ENCODE measurements at places on chromosomes 16 and 17.

DNA sequence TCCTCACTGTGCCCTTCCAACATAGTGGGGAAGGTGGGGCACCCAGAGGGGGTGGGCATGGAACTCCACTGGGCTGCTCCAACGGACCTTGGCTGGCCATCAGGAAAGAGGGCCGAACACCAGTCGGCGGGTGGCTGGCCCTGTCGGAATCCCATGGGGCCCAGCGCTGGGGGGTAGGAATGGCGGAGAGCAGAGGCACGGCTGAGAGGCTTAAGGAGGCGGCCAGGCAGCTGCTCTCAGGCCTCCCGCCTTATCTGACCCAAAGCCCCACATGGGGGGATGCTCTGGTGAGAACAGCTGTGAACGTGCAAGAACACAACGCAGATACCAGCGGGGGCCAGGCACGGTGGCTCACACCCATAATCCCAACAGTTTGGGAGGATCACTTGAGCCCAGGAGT is 4.4 kb upstream of the MYO1C start:
- no peak for DNase-seq

DNA sequence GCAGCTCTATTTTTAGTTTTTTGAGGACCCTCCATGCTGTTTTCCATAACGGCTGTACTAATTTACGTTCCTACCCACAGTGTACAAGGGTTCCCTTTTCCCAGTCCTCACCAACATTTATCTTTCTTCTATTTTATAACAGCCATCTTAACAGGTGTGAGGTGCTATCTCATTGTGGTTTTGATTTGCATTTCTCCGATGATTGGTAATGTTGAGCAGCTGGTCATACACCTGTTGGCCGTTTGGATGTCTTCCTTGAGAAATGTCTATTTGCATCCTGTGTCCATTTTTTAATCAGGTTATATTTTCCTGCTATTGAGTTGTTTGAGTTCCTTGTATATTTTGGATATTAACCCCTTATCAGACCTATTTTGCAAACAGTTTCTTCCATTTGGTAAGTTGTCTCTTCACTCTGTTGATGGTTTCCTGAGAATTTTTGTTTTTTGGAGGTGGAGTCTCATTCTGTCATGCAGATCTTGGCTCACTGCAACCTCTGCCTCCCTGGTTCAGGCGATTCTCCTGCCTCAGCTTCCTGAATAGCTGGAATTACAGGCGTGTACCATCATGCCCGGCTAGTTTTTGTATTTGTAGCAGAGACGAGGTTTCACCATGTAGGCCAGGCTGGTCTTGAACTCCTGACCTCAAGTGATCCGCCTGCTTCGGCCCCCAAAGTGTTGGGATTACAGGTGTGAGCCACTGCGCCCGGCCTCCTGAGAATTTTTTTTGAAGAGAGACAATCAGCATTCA is 279.6 kb downstream of the SNX29 start:
- no peak for DNase-seq

- no peak for DNase-seq
Measured at GRCh38 chr16:28592511-28592910, 4.3 kb downstream of the SULT1A2 start.

DNA sequence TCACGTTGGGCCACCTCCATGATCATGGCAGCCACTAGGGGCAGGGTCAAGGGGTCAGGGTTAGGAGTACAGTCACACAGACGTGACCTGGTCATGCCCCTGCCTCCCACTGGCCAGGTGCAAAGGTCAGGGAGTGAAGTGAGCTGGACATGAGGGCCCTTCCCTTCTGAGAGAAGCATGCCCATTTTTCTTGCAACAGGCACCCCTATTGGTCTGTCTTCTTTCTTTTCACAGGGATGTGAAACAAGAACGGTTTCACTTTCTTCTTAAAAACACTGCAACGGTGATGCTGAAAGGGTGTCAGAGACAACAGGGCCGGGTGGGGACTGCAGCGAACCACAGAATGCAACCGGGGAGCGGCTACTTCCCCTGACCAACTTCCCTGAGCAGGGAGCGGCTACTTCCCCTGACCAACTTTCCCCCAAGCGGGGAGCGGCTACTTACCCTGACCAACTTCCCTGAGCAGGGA is 52.1 kb upstream of the DOC2B start:
- DNase-seq, result no peak

- no peak for DNase-seq
Measured at GRCh38 chr17:66450008-66450851, 147.8 kb downstream of the PRKCA start.

DNA sequence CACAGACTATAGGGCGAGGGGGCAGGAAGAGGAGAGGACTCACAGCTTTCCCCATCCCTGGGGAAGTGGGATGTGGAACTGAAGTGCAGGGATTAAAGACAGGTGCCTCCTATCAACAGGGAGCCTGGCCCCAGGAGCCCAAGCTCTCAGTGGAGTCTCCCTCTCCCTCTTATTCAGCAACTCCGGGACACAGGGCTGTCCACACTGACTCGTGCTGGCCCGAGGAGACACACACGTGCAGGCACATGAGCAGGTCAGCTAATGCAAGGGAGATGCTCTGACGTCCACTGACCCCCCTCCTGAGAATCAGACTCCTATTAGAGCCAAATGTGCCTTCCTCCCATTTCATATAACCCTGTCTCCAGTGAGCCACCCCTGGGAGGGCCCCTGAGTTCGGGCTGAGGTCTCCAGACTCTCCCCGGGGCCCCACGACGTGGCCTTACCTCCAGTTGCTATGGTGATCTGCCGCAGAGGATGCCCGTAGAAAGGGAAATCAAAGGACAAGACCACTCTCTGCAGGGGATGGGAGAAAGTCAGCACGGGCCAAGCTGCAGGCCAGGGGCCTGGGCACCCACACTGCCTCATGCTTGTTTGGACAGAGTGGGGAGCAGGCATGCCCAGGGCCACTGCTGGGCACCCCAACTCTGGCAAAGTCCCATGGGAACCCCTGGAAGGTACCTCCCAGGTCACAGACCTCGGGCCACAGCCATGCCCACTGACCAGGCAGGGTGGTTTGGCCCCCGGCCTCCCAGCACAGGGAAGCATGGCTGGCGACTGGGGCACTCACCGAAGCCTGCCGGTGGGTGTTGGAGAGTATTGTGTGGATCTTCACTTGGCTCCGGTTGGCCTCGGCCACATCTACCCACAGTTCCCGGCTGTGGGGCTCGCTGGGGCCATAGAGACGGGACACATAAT is 42.7 kb downstream of the PLXDC1 start:
- DNase-seq, result no peak

DNA sequence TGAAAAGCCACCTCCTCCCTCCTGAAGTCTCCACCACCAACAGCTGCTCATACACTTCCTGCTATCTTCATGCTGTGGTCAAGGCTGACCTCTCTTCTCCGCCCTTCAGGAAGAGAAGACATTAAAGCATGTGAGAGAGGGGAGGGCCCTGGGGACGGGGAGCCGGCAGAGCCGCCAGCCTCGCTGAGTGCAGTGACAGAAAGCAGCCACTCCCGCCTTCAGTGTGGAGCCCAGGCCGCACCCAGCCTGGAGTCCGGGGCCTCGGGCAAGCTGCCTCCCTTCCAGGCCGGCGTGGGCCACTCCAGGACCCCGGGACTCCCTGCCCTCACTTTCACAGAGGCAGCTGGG is 94.7 kb upstream of the TNRC6C start:
- no peak for DNase-seq

DNA sequence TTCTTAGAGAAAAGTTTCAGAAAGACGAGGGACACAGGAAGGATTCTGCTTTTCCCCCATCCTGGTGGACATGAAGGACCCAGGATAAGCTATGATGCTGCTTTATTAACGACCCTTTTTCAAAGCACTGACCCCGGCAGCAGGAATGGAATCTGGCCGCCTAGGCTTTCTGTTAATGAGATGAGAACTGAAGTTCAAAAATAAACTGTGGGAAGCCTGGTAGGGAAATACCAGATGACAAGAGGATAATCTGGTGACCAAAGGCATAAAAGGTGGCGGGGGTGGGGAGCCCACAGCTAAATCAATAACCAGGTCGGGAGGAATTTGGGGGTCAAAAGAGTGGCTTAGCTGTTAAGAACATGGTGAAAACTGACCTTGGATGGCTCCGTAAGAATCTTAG is 171.0 kb downstream of the XYLT1 start:
- DNase-seq, result no peak

DNA sequence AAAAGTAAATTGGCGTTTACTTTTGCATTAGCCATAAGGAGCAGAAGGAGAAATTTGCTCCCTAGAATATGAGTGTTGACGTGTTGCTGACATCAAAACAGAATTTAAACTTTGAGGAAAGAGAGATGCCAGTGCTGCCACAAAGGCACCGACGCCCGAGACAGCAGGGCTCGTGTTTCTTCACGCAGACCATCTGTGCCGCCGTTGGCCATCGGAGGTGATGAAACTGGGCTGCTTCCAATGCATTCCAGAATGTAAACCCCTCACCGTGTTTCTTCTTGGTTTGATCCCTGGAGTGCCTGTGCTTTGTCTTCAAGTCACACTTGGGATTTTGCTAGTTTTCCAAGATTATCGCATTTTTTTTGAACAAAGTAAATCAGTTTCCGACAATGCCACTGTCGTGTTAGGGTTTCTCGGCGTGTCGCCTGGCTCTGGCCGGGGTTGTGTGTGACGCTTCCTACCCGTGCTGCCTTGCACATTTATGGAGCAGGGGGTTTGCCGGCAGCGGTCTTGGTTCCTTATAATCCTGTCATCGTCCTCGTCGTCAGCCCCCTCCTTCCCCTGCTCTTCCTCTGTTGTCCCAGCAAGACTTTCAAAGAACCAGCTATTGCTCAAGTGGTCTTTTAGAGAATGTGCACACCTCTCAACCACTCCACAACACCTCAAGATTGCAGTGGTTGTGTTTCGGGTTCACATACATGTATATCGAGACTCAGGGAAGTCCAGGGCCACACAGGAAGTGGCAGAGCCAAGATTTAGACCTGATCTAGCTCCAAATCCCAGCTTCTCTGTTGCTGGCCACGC is 103.9 kb downstream of the METRNL start:
- DNase-seq, result no peak

- DNase-seq, result no peak
Measured at GRCh38 chr16:88282564-88283395, 100.0 kb upstream of the ZNF469 start.
